BE2C (cell line): ENCODE measurements at places on chromosomes 12 and 14.
A peak's percentile ranks its signal among the peaks of the same experiment; 100 is the strongest.

GRCh38 chr12:79444089-79444488, 246.7 kb downstream of the PAWR start:
- no peak for DNase-seq

GRCh38 chr12:116204169-116204568, 73.3 kb downstream of the MED13L start:
- DNase-seq, result no peak

DNA sequence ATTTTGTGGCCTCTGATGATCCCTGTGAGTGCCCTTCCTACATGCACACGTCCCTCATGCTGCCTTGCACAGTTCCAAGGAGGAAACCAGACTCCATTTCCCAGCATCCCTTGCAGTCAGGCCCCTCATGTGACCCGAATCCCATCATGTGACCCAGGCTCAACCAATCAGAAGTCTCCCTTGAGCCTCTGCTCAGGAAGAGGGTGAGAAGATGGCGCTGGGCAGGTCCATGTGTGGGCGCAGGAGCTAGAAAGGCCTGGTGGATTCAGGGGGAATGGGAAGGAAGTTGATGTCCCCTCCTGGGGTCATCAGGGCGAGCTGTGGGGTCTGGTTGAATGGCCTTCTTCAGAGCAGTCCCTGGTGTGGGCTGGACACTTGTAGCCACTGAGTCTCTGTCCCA, 240.5 kb downstream of the ADGRD1 start:
- peak; percentile 55 for DNase-seq

GRCh38 chr12:117695956-117696355, 272.8 kb downstream of the KSR2 start:
- DNase-seq, result no peak

GRCh38 chr12:44000309-44000952, 164.6 kb downstream of the TMEM117 start:
- DNase-seq, result peak; percentile 42
